ENCODE measurements at places on chromosomes 7 and 10.

DNA sequence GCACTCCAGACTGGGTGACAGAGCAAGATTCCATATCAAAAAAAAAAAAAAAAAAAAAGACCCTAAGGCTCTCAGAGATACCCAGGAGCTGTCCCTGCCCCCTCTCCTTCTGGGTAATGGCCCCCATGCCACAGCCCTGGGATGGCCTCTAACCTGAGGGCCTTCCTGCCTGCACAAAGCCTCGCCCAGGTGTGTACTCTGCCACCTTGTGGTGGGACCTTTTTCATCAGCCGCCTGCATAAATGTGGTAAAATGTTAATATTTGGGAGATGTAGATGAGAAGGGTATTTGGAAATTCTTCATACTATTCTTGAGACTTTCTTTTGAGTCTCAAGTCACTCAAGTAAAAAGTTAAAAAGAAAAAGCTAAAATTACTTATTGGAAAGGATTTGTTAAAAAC, 46.3 kb upstream of the RNF216 start:
- DNase-seq = peak; percentile 22

DNA sequence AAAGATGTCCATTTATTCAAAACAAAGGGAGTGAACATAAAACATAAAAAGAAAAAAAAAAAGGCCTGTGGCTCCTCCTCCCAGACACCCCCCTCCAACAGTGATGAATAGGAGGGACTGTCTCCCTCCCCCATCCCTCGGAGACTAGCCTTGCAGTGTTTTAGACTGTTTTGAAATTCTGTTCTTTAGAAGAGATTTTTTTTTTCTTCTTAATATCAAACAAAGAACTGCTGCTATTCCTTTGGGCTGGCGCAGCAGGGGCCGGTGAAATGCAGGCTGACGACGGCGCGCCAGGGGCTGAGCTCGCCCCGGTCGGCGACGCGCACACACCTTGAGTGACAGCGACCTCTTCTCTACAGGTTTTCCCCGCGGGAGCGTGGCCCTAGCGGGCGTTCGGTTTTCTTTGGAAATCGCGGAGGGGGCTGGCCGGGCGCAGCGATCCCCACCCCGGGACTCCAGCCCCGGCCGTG, at the start of gene LANCL2:
LANCL2 (plus strand) TSS at position 133 of the 470 bp plus-strand sequence. CDS start 689 bp downstream, outside the sequence.
- no peak for DNase-seq

- peak; percentile 35 for DNase-seq
Measured at GRCh38 chr10:22649390-22649841, 65.0 kb downstream of the PIP4K2A start.

DNA sequence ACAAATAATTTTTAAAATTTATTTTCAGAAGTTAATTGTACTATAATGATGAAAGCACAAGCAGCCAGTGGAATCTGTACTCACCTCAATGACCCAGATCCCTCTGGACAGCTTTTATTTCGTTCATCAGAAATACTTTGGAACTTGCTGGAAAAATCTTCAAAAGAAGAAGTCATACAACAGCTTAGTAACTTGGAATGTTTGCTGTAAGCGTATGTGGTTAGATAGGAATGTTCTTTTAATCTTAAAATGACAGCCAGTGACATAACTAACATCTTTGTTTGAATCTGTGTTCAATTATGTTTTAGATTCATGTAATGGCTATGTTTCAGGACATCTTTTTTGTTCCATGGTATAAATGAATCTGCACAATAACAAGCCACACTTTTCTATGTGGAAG, 26.8 kb downstream of the CFAP69 start:
- no peak for DNase-seq

GRCh38 chr7:102872460-102872859, 40.3 kb upstream of the LRRC17 start:
- no peak for DNase-seq

DNA sequence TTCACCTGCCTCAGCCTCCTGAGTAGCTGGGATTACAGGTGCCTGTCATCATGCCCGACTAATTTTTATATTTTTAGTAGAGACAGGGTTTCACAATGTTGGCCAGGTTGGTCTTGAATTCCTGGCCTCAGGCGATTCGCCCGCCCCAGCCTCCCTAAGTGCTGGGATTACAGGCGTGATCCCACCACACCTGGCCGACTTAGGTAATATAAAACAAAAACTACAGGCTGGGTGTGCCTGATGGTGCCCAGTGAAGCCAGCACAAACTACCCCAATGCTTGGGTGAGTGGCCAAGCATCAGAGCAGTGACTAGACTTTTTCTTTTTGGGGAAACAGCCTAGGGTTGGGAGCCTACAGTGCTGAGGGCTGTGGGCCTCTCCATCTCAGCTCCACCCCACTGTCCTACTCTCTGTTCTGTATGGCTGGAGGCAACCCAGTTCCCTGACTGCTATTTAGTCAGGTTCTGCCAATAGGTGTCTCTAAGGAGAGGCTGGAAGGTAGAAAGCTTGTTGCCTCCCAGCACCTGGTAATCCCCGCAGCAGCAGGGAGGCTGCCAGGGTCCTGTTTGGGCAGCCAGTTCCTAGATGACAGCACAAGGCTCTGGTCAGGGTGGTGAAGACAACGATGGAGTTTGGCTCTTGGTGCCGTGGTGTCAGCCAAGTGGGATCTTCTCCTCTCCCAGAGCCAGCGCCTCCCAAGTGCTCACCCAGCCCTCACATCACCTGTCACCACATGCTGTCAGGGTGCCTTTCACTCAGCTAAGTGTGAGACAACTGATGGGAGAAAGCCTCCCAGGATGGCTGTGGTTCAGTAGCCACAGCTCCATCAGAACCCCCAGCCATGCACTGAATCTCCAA, 10.4 kb upstream of the NACAD start:
- DNase-seq = no peak

DNA sequence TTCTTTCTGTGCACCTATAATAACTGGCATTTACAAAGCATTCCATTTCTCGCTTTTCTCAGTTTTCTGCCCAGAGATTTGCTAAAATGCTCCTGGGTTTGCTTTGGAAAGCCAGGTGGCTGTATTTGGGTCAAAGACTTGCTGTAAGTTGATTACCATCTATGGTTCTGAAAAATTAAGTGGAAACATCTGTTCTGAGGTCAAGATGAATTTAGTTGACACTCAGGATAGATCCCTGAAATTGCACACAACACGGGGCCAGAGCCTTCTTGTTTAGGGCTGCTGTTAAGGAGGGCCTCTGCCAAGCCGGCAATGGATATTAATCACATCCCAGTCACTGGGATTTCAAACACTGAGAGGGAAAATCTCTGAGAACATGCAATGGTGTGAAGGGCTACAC, 111.6 kb upstream of the GLI3 start:
- DNase-seq = no peak

Data from small intestine (tissue), 16 donors.